ENCODE measurements at places on chromosomes 7 and 10.

DNA sequence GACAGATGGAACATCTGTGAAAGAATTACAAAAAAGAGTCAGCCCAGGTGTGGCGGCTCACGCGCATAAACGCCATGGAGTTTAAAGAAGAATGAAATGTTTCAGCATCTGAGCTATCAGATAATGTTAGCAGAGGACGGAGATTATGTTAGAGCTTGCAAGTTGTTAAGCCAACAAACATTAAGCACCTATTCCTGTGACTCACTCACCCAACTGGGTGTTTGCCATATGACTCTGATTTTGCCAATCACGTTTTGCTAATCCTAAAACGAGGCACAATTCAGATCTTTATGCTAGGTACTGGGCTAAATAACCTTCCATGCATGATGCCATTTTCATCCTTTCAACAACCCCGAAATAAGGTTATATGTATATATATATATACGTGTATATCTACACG is 29.0 kb upstream of the CCNY start:
- no peak for DNase-seq

- DNase-seq = no peak
Measured at GRCh38 chr7:66713687-66714086, 26.8 kb upstream of the RABGEF1 start.

- no peak for DNase-seq
Measured at GRCh38 chr7:157978766-157979165, 608.9 kb downstream of the PTPRN2 start.

GRCh38 chr7:115052706-115053105 is 130.8 kb downstream of the MDFIC start:
- no peak for DNase-seq

DNA sequence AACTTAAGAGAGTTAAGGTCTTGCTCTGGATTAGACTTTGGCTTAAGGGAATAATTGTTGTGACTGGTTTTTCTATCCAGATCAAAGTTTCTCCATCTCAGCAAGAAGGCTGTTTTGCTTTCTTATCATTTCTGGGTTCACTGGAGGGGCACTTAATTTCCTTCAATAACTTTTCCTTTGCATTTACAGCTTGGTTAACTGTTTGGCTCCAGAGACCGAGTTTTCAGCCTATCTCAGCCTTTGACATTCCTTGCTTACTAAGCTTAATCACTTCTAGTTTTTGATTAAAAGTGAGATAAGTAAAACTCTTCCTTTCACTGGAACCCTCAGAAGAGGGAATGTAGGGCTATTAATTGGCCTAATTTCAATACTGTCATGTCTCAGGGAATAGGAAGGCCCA is 76.4 kb downstream of the LARP4B start:
- DNase-seq = no peak

- DNase-seq = no peak
Measured at GRCh38 chr10:34364253-34365037, 450.7 kb downstream of the PARD3 start.

GRCh38 chr10:85542936-85543730 is 823.5 kb downstream of the GRID1 start:
- DNase-seq = no peak

DNA sequence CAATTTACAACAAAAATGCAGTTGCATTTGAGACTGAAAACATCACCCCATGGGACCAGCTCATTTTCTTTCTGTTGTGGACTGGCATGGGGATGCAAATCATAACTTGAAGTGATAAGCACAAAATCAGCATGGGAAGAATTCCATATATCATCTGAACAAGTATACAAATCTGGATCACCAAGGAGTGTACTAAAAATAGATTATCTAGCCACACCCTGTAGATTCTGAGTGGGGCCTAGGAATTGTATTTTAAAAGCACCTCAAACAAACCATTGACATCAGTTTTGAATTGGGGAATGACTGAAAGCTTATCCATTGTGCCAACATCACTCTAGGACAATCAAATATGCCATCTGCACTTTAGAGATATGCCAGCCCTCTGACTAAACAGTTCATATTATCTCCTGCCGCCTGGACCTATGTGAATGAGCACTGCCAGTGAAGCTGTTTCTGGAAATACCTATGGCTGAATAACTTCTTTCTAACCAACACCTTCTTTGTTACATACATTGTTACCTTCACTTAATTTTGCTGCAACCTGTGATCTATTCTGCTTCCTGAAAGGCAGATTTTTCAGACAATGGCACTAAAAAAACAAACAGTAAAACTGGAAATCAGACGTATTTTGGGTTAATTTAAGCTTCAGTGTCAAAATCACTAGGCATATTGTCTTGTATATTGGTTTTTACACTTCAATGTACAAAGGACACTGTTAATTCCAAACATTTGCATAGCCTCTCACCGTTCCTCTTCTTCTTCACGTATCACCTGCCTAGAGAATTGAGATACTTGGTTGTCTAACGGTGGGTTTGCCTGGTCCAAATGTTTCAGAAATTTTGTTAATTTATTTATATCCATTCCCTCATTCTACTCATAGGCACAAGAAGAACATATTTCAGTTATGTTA is 42.4 kb upstream of the HGF start:
- DNase-seq = no peak

DNA sequence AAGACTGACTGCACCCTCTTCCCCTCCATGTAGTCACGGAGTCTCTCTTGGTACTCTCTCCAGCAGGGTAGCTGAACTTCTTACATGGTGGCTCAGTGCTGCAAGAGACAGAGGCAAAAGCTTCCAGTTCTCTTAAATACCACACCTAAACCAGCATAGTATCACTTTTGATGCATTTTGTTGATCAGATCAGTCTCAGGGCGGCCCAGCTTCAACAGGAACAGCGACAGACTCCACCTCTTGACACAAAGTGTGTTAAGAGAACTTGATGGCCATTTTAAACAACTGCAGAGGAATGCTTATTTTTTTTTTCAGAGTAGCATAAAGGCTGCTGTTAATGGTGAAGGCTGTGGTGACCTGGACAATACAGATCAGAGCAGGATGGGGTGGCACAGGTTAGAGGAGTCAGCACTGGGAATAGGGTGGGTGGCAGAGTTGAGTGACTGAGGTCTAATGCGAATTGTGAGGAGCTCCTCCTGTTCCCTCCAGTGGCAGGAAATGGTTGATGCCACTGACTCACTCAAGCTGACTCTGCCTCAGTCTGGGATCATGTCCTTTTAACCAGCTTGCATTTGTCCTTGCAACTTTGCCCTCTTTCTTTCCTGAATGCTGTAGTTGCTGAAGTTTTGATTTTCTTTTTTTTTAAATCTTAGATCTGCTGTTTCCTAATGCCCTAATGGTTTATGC is 17.3 kb downstream of the MGAM start:
- DNase-seq = no peak

GRCh38 chr10:75233444-75234016 is 2.2 kb downstream of the COMTD1 start:
- no peak for DNase-seq

- no peak for DNase-seq
Measured at GRCh38 chr10:118832241-118832651, 77.5 kb upstream of the CACUL1 start.

DNA sequence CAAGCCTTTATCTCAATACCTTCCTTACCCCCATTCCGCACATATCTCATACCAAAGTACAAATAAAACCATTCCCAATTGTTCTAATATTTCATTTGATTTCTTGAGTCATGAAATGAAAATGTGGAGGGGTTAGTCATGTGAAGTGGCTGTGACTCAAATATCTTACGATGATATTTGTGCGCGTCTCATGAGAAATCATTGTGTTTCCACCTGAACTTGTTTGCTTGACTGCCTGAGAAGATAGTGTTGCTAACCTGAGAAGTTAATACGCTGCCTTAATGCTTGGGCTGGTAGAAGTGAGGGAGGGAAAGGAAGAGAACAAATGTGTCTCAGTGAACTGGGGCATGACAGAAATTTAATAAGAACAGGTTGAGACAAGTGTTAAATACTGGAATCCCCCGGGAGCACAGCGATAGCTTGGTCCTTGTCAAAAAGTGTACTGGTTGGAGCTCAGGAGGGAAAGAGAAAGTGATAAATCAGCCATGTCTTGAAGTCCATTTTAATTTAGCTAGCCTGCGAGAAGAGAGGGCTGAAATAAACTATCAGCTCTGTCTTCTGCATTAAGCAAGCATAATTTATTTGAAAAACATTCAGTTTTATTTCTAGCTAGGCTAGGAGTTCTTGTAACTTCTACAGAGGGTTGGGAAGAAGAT is 7.2 kb upstream of the EPHA1 start:
- no peak for DNase-seq

DNA sequence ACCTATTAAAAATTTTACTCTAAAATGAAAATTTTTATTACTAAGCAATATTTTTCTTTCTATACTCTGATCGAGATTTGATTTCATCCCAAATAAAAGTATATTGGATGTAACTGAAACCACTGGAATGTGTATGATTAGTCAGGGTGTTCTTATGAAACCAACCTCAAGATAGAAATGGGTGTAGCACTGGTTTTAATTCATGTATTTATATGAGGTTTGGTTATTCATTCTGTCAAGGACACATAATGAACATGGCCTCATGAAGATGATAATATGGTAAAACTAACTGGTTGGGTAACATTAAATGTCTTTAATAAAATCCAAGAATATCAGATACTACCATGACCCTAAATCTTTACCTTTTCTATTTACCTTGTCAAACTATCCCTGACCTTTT is 197.7 kb downstream of the SEMA3A start:
- no peak for DNase-seq

GRCh38 chr7:50728184-50728583 is 54.5 kb downstream of the GRB10 start:
- DNase-seq = peak; percentile 23

DNA sequence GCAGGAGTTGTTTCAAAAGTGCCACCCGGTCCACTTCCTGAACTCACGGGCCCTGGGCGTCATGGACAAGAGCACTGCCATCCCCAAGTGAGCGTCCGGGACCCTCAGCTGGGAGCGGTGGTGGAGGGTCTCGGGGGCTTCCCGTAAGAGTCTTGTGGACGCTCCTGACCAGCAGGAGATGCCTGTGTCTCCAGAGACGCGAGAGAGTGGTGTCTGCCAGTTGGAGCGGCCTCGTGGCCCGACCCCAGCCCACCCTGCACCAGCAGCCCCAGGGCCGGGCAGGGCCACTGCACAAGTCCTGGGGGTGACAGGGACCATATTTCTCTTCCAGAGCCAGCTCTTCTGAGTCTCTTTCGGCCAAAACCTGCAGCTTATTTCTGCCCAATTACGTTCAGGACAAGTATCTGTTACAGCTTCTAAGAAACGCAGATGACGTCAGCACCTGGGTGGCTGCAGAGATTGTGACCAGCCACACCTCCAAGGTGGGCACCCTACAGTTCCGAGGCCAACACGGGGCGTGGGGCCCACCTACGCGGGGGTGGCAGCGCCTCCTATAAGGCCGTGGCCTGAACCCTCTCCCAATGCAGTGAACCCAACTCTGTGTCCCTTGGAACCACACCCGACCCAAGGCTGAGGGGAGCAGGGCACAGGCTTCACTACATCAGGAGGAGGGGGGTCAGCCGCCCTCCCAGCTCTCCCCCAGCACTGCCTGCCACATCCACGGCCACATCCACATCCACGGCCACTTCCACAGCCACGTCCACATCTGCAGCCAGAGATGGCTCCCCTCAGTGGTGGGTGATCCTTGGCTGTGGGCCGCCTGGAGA is 16.2 kb upstream of the UTF1 start:
- no peak for DNase-seq

GRCh38 chr7:107689553-107689952 is 28.9 kb downstream of the SLC26A4 start:
- DNase-seq = no peak

- no peak for DNase-seq
Measured at GRCh38 chr7:131839967-131840690, 283.7 kb upstream of the PODXL start.

DNA sequence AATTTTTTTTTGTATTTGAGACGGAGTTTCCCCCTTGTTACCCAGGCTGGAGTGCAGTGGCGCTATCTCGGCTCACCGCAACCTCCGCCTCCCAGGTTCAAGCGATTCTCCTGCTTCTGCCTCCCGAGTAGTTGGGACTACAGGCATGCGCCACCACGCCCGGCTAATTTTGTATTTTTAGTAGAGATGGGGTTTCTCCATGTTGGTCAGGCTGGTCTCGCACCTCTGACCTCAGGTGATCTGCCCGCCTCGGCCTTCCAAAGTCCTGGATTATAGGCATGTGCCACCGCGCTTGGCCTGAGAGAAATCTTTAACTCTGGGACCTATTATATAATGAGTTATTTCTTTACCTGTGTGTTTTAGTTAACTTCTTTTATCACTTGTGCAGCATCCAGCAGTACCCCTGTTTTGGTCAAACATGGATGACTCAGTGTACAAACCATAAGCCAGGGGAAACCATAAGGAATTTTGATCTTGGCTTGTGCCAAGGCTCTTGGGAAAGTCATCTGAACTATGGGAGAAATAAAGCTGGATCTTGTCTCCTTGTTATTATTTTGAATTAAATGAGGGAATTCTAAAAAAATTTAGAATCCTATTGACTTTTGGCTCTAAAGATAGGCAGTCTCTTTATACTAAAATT is 23.6 kb upstream of the ZRANB1 start:
- peak; percentile 35 for DNase-seq

GRCh38 chr10:32237644-32238345 is 109.2 kb downstream of the EPC1 start:
- peak; percentile 36 for DNase-seq

- DNase-seq = no peak
Measured at GRCh38 chr7:78071491-78072200, 273.1 kb downstream of the PHTF2 start.

DNA sequence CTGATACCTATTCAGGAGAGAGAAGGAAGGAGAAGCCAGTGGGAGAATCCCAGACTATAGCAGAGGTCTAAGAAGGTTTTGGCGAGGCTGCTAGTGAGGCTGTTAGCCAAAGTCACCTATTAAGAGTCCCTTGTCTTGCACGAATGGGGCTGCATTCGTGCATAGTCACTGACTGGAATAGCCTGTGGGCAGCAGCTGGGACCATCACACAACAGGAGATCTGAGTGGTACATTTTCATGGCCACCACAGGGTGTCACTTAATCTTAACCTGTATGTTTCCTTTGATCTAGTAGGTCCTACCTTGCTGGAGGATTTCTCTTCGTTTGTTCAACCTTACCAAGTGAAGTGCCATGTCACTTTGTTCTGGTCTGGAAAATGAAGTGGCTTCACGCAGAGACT is 319.9 kb downstream of the BMPER start:
- DNase-seq = no peak

Measured in fibroblast of skin of left biceps (primary cell).